Pericardium fibroblast (primary cell): ENCODE measurements at places on chromosomes 12 and 14. TPM values are rescaled to one million over a fixed set of nuclear protein-coding genes. Genes with fewer than 3 reads are reported as not detected.

Gene RBP5
- total RNA-seq: 0.58 TPM in 1 of 2 replicates, not detected in the other

Gene TMPRSS12
- total RNA-seq: not detected in 2 replicates

Gene SYNDIG1L
- total RNA-seq: not detected in 2 replicates

Gene COX14
- 48.4 and 67.9 TPM in 2 replicates for total RNA-seq

Gene SPTB
- total RNA-seq: under 0.01 TPM in 1 of 2 replicates, not detected in the other

Gene CFAP73
- total RNA-seq: not detected in 2 replicates

Gene AQP2
- not detected in 2 replicates for total RNA-seq

Gene NGB
- not detected in 2 replicates for total RNA-seq
